ENCODE measurements at places on chromosomes 11 and 22.

GRCh38 chr11:118488480-118489109 is 38.7 kb upstream of the TTC36 start:
- DNase-seq: peak; percentile 46

- no peak for DNase-seq
Observed at GRCh38 chr11:79097246-79097875, 343.5 kb downstream of the TENM4 start.

GRCh38 chr11:44522294-44522693 is 43.2 kb upstream of the CD82 start:
- DNase-seq: no peak

DNA sequence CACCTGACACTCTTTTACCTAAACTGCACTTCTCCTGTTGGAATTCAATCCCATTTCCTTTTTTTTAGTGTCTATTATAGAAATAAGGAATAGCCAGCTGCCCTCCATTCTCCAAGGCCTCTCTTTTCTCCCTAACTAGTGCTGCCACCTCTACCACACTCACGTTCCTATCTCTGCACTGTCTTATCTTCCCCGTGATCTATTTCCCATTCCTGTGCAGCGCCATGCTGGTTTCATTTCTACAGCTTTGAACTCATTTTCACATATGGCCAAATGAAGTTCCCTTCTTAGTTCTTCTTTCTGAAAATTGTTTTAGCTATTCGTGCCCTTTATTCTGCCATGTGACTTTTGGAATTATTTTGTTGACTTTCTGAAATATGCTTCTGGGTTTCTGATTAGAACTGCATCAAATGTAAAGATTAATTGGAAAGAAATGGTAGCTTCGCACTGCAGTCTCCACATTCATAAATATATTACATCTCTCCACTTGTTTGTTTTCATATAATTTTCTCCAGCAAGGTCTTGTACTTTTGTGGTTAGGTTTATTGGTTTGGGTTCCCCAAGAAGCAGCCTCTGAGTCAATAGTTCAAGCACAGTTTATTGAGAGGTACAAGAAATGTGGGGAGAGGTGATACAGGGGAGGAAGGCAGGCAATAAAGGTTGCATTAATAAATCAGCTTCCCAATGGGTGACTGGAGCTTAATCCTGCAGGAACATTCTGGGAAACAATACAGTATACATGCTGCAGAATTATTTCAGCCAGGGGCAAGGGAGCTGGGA is 43.7 kb upstream of the DRD2 start:
- no peak for DNase-seq

- DNase-seq: no peak
Observed at GRCh38 chr11:129287920-129288319, 87.7 kb upstream of the BARX2 start.

GRCh38 chr22:40610329-40610850 is 26.1 kb downstream of the MRTFA start:
- no peak for DNase-seq

GRCh38 chr22:38038890-38039812 is 18.1 kb upstream of the PICK1 start:
- no peak for DNase-seq

DNA sequence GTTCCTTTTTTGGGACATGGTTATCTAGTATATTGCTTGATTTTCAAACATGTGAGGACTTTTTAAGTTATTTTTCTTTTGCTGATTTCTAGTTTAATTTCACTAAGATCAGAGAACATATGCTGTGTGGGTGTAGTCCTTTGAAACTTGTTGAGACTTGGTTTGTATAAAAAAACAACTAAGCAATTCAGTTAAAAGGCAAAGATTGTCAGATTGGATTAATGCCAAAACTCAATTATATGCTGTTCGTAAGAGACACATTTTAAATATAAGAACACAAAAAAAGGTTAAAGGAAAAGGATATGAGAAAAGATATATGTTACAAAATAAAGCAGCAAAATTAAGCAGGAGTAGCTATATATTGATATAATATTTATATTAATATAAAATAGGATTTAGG is 17.8 kb upstream of the RRM1 start:
- no peak for DNase-seq

- no peak for DNase-seq
Observed at GRCh38 chr11:45676522-45677095, 11.2 kb upstream of the CHST1 start.

DNA sequence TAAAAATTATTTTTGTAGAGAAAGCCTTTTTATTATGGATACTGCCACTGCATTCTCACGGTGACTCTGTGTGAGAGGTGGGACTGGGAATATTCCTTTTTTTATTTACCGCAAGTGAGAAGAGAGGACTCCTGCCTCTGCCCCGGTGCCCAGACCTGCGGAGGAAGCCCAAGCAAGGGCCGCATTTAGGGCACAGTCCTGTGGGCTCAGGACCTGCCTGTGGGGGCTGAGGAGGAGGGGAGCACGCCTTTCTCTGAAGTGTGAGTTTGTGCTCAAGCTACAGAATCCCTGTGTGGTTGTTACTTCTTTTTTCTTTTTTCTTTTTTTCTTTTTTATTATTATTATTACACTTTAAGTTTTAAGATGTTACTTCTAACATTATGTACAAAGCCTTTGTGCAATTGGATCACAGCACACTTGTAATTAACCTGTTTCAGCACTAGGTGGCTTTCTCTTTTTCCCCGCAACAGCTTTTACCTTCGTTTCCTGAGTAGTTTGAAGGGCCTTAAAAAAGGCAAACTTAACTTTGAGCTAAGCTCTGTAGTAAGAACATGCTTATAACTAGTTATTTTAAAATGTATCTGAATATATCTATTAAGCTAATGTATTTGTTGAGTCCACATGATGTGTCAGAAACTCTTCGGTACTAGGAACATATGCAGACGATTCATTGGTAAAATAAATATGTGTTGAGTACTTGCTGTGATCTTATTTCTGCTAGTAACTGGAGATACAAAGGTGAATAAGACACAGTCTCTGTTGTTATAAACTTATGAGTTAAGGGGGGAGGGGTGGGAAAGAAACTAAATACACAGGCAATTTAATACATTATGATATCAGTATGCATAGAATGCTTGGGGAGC is 18.3 kb downstream of the AMOTL1 start:
- DNase-seq: no peak

DNA sequence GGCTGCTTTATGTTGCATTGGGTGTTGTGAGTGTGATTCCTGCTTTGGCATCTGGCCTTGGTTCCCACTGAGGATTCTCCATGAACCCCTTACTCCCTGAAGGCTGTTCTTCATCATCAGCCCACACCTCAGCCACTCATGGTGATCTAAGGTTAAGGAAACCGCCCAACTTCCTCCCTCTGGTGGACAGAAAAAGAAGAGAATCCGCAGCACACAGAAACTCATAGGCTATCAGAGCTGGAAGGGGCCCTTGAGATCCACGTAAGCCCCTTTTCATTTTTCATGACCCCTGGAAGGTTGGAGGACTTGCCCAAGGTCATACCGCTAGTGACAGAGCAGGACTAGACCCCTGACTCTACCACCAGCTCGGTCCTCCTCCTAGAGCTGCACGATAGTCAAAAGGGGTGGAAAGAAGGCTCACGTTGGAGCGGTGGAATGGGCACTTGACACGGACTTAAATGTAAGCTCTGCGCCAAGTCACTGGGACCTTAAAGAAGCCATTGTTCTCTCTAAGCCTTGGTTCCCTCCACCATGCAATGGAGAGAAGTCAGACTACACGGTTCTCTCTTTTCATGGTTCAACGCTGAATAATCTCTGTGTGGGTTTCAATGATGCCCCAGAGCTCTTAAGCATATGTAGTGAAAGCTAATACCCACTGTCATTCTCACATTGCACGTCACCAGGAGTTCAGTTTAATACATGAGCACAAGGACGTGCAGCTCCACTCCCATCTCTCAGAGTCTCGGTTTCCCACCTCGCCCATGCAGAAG is 83.6 kb upstream of the CRTAM start:
- DNase-seq: no peak

DNA sequence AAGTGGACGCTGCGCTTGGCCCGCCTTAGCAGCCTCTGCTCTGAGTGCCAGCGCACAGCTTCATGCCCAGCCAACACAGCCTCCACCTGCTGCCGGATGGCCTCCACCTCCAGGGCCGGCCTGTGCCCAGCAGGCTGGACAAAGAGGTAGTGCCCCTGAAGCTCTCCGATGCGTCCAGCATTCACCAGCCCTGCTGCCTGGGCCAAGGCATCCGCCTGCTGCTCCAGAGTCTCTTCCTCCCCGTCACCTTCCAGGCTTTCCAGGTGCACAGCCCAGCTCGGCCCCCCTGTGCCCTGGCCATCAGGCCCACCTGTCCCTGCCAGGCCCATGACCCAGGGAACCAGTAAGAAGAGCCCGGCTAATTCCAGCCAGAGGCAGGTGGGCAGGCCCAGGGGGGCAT is 2.5 kb downstream of the PCSK7 start:
- no peak for DNase-seq

DNA sequence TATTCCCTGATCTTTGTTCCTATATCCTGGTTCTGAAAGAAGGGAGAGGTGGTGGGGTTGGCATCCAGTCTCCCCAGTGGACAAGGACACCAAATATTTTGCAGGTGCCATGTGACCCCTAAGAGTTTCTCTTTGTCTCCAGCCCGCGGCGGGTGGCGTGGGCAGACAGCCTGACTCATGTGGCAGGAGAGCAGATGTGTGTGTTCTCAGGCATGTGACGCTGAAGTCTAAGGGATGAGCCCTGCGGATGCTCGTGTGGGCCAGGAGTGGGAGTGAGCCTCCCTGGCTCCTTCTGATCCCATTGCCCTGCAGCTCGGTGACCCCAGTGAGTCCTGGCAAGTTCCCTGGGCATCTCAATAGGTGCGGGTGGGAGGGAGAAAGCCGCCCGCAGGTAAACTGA is 94.8 kb upstream of the TBCEL start:
- DNase-seq: no peak

DNA sequence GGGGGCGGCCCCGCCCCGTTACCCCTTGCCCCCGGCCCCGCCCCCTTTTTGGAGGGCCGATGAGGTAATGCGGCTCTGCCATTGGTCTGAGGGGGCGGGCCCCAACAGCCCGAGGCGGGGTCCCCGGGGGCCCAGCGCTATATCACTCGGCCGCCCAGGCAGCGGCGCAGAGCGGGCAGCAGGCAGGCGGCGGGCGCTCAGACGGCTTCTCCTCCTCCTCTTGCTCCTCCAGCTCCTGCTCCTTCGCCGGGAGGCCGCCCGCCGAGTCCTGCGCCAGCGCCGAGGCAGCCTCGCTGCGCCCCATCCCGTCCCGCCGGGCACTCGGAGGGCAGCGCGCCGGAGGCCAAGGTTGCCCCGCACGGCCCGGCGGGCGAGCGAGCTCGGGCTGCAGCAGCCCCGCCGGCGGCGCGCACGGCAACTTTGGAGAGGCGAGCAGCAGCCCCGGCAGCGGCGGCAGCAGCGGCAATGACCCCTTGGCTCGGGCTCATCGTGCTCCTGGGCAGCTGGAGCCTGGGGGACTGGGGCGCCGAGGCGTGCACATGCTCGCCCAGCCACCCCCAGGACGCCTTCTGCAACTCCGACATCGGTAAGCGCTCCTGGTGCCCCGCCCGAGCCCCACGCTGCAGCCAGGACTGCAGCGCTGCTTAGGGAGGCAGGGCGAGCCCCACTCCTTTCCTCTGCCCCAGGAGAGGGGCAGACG is at the start of gene TIMP3:
TIMP3 (plus strand) TSS at position 169 of the 700 bp plus-strand sequence; CDS start at position 466, 297 bp downstream.
- no peak for DNase-seq
